GM18507 (cell line): ENCODE measurements at places on chromosomes 11 and 22.

GRCh38 chr22:26314656-26315055 is 114.4 kb upstream of the ASPHD2 start:
- no peak for DNase-seq

DNA sequence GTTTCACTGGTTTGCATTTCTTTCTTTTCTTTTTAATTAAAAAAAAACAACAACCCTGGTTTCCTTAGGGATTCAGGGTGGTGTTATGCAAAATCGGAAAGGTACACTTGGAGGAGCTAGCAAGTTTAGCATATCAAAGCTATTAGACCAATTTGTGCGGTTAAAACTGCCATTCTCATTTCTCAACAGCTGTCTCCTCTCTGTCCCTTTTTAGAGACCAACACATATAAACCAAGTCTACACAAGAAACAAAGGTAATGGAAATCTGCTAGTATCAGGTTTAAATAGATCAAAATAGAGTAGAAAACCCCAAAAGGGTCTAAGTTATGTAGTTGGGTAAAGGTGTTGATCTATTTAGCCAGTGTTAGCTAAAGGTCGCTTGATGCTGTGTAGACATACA is 1.7 kb upstream of the SESN3 start:
- DNase-seq = no peak

DNA sequence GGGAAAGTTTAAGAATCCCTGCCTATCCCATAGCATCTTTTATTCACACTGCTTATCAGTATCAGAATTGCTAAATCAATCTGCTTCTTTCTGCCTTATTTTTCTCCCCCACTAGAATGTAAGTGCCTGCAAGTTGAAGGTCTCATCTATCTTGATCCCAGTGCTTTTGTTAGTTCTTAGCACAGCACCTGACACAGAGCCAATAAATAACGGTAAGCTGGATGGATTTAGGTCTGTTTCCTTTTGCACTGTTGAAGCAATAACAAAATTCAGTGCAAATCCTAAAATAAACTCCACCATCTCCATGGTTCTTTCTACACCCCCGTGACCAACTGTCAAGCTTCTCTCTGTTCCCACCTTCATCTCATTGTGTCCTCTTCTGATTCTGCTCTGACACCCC is 36.7 kb upstream of the CD44 start:
- DNase-seq = no peak

- no peak for DNase-seq
Observed at GRCh38 chr22:45564349-45565030, 61.8 kb downstream of the FBLN1 start.

GRCh38 chr11:81219661-81220060 is 1514.0 kb downstream of the FAM181B start:
- no peak for DNase-seq

- DNase-seq = no peak
Observed at GRCh38 chr11:93529707-93530467, 13.3 kb downstream of the SMCO4 start.

GRCh38 chr11:130001461-130002351 is 929 bp downstream of the PRDM10 start:
- DNase-seq = peak; percentile 2

- no peak for DNase-seq
Observed at GRCh38 chr11:86060544-86060943, 8.3 kb downstream of the PICALM start.

DNA sequence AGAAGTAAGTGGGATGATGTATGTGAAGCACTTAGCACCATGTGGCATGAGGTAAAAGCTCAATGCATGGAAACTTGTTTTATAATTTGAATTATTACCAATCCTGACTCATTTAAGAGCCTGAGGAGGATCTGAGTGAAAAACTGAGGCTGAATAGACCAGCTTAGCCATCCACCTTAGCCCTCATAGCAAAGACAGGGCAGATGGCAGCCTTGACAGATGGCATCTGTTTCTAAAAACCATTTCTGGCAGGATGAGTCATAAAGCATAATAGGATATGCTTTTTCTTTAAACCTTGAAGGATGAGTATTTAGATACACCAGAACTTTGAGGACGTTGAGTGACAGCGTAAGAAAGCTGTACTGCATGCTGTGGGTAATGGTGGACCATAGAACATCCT is 61.0 kb upstream of the NAV2 start:
- no peak for DNase-seq

DNA sequence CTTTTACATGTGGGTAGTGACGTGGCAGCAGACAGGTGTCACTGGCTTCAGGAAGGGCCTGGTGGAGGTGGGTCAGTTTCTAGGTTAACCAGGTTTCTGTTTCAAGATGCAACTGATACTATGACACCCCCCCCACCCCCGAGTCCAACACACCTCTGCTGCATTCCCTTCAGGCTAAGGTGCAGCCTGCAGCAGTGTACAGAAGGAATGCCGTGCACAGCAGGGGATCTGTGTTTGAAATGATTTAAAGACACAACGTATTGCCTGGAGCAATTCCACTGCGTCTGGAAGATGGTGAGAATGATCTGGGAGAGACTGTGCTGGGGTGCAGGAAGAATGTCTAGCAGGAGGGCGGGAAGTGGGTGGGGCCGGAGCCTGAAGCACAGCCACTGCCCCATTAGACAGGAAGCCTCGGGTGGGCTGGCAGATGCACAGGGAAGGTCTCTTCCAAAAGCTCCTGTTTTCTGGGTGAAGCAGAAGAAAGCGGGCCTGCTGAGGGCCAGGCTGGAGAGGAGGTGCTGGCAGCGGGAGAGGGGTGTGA is 11.9 kb upstream of the TESMIN start:
- DNase-seq = no peak

- no peak for DNase-seq
Observed at GRCh38 chr11:104329078-104329665, 165.2 kb upstream of the PDGFD start.

- no peak for DNase-seq
Observed at GRCh38 chr11:100247704-100248103, 439.4 kb upstream of the ARHGAP42 start.

DNA sequence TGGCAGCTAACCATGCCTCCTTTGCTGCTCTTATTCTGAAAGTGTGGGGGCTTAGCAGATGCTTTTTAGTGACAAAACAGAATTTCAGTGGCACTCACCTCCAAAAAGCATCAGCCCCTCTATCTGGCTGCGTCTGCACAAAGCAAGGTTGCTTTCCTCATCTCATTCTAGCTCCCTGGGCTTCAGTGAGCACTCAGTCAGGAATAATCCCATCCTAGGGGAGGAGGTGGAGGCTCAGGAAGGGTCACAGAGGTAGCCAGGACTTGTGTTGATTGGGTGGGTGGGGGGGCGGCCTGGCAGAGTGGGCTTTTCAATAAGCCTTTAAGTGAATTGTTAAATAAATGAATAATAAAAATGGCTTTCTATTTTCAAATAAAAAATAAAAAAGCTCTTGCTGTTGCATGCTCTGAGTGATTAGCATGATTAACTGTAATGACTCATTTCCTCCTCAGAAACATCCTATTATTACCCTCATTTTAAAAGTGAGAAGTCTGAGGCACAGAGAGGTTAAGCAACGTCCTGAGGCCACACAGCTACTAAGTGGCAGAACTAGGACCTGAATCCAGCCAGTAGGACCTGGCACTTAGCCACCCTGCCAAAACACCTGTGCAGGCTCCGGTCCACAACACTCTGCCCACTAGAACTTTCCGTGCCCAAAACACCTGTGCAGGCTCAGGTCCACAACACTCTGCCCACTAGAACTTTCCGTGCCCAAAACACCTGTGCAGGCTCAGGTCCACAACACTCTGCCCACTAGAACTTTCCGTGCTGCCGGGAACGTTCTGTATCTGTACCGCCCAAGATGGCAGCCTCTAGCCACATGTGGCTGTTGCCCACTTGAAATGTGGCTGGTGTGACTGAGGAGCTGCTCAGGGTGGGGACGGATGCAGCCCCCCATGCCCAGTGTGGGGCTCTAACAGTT is 5.5 kb downstream of the B3GAT1 start:
- DNase-seq = no peak

DNA sequence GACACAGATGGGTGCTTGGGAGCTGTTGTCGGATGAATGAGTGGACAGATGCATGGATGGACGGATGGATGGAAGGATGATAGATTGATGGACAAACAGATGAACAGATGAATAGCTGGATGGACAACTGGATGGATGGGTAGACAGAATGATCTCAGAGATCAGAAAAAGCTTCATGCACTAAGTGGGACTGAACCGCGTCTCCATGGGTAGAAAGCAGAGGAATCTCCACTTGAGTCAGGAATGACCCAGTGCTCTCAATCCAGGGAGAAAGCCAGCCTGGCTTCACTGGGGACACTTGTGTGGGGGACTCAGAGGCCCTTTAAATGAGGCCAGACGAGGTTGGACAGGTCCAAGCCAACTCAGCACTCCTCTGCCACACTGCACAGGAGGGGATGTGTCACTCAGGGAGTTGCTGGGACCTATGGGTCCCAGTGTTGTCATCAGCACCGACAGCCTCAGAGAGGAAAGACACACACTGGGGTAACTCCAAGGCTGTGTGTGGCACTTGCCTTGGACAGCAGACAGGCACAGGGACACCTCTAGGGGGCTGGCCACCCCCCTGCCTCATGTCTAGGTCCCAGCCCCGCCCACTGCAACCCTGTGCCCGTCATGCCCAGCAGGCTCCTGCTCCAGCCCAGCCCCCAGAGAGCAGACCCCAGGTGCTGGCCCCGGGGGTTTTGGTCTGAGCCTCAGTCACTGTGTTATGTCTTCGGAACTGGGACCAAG is 5.6 kb downstream of the IGLL5 start:
- DNase-seq = no peak

- no peak for DNase-seq
Observed at GRCh38 chr11:57566005-57566904, 1.2 kb downstream of the UBE2L6 start.

DNA sequence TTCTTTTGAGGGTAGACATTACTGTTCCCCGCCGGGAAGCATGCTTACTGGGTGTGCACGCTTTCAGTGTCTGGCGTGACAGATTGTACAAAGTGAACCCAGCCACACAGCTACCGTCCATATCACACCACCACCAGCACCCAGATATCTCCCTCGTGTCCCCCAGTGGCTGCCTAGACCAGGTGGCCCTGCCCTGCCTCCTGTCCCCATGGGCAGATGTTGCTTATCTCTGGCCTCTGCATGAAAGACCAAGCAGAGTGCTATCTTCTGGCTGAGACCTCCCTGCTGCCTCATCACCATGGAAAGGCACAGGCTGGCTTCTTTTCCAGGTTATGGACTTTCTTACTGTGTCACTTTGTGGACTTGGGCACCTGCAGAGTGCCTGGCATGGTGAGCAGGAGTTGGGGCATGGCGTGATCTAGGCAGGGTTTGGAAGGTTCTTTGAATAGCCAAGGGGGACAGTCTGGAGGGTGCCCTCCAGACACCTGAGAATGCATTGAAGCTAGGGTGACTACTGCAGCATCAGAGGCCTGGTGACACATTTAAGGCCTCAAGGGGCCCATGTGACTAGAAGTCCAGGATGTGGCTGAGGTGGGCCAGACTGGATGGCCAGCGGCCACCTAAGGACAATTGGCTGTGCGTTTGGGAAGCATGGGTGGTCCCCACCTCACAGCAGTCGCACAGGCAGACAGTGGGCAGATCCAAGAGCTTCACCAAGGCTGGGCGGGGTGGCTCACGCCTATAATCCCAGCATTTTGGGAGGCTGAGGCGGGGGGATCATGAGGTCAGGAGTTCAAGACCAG is 4.7 kb downstream of the TANGO2 start:
- no peak for DNase-seq

DNA sequence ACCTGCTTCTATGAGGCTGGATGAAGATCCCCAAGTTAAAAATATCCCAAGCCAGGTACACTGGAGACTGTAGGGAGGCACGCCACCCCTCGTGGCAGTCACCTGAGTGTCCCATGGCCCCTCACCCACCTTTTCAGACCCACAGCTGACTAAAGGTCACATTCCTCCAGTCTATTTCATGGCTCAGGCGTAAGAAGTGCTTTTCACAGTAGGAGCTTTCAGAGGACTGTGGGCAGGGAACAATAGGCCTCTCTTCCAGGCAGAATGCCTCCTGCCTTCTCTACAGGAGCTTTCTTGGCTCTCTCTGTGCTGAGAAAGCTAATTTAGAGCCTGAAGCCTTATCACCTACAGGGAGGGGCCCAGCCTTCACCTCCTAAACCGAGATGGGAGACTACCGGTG is 73.8 kb downstream of the C11orf58 start:
- DNase-seq = no peak

GRCh38 chr11:8871171-8871775 is 39.7 kb upstream of the AKIP1 start:
- DNase-seq = no peak

GRCh38 chr11:109993786-109994185 is 99.4 kb upstream of the ZC3H12C start:
- no peak for DNase-seq

DNA sequence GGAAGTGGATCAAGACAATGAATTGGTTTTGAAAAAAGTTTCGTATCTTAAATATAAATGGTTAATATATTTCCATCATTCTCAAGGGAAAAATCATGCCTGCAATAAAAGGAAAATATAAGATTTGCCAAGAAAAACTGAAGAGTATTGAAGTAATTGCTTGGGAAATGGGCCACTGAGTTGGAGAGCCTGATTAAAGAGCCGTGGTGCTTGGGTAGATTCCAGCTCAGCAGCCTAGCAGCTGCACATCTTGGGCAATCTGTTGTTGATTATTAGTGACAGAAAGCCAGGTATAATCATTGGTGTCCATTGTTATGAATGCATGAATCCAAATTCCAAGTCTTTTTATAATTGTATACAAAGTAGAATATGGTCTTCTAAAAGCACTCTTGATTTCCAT is 800.9 kb upstream of the CHORDC1 start:
- DNase-seq = no peak

GRCh38 chr11:45772986-45773785 is 31.8 kb upstream of the SLC35C1 start:
- DNase-seq = no peak

- DNase-seq = no peak
Observed at GRCh38 chr11:95569207-95569606, 220.4 kb downstream of the FAM76B start.

DNA sequence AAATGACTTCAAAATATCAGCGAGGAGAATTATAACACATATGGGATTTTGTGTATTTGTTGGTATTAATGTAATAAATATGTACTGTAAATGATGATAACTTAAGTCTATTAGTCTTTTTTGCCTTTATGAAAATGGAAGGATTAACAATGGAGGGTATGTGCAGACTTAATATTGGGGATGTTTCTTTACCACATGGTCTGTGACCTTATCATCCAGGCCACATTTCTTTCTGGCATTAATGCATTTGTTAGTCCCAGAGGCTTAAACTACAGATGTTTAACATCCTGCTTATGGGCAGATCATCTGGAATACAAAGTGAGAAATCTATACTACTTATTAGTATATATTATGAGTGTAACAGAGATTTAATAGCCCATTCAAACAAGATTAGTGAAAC is 64.6 kb downstream of the SOX6 start:
- no peak for DNase-seq

DNA sequence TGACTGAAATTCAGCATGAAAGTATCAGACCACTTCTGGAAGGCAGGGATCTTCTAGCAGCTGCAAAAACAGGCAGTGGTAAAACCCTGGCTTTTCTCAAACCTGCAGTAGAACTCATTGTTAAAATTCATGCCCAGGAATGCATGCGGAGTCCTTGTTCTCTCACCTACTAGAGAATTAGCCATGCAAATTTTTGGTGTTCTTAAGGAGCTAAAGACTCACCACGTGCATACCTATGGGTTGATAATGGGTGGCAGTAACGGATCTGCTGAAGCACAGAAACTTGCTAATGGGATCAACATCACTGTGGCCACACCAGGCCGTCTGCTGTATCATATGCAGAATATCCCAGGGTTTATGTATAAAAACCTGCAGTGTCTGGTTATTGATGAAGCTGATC is 19.1 kb downstream of the ZBTB44 start:
- DNase-seq = no peak
